Effector memory CD8-positive, alpha-beta T cell (primary cell): ENCODE measurements at places on chromosomes 13 and 19.

GRCh38 chr13:40179445-40180281 is 486.8 kb downstream of the FOXO1 start:
- no peak overlapping the region for H3K4me3 ChIP-seq
- H3K4me1 ChIP-seq: peaks cover 4% of the 10 kb centered on the region
- DNase-seq: no peak
- H3K27me3 ChIP-seq: no peaks in the 10 kb centered on the region
- peaks cover 2% of the 10 kb centered on the region for H3K36me3 ChIP-seq

DNA sequence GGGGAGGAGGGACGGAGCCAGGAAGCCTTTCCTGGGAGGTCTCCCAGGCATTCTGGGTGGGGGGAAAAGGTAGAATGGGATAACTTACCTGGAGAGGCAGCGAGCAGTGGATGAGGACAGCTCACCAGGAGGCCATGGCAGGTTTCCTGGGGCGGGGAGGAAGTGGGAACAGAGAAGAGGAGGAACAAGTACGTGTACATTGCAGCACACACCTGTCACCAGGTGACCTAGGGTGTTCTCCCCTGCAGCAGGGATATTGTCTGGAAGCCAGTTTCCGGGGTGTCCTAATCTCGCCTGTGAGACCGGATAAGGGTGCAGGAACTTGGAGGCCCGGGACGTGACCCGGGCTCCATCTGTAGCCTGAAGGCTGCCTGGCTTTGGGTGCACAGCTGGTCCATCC is at the start of gene FUT3:
Gene FUT3 (minus strand): TSS at position 148 of the 400 bp plus-strand sequence.
- no peaks in the 10 kb centered on the region for H3K4me1 ChIP-seq
- H3K36me3 ChIP-seq: no peaks in the 10 kb centered on the region
- no peak within 1 kb of the TSS for H3K27ac ChIP-seq

- H3K4me1 ChIP-seq: peaks cover 38% of the 10 kb centered on the region
- H3K27ac ChIP-seq: no peak overlapping the region
- H3K36me3 ChIP-seq: peaks cover 5% of the 10 kb centered on the region
- no peak overlapping the region for H3K4me3 ChIP-seq
Measured at GRCh38 chr19:47104680-47105079, 8.9 kb downstream of the ZC3H4 start.

DNA sequence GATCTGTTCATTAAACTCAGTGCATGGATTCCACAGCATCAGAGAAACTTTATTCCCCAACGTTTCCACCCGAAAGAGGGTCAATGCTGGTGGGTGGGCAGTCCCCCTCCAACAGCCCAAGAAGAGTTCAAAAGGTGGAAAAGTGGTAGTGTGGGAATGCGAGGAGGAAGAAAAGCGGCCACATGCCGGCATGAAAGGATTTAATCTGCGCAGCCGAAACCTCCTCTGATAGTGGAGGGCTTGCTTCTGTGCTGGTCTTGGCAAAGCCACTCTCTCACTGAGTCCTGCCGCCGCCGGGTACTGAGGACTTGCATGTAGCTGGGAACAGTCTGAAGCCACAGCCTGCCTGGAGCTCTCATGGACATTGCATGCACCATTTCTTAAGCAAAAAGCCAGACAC is 136.2 kb upstream of the ZNF536 start:
- no peak for DNase-seq
- H3K27me3 ChIP-seq: peaks cover 98% of the 10 kb centered on the region
- H3K4me1 ChIP-seq: no peaks in the 10 kb centered on the region
- no peak overlapping the region for H3K27ac ChIP-seq
- H3K36me3 ChIP-seq: no peaks in the 10 kb centered on the region

GRCh38 chr13:77374786-77375185 is 47.9 kb upstream of the MYCBP2 start:
- H3K4me3 ChIP-seq: no peak overlapping the region
- no peak for DNase-seq
- H3K27ac ChIP-seq: no peak overlapping the region
- H3K4me1 ChIP-seq: no peaks in the 10 kb centered on the region
- H3K27me3 ChIP-seq: no peaks in the 10 kb centered on the region

- peaks cover 28% of the 10 kb centered on the region for H3K27me3 ChIP-seq
- H3K36me3 ChIP-seq: no peaks in the 10 kb centered on the region
- peaks cover 6% of the 10 kb centered on the region for H3K4me1 ChIP-seq
- DNase-seq: no peak
Measured at GRCh38 chr13:33487575-33488243, 202.2 kb upstream of the STARD13 start.
